ENCODE measurements at places on chromosomes 11 and 22. TPM values are rescaled to one million over a fixed set of nuclear protein-coding genes. Genes with fewer than 3 reads are reported as not detected.

Gene TYR
- total RNA-seq, result not detected

Gene NDUFV1
- 317 TPM for total RNA-seq

Gene TRIM49
- not detected for total RNA-seq

Gene TBC1D10A
- 21.1 TPM for total RNA-seq

Gene CYB5R2
- 4.2 TPM for total RNA-seq

DNA sequence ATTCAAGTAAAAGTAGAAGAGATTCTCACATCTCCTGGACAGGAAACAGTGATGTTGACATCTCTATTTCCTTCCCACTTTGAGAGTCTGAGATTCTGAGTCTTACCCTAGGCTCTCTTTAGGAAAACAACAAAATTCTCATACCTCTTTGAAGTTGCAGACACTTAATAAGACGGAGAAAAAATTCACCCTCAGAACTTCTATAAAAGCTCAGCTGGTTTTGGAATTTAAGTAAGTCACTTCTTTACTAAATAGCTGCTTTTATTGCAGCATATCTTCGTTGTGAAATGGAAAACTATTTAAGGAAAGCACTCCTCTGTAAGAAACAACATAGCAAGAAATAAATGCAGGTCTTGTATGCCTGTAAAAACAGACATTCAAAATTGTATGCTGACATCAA, 79.1 kb downstream of the MSANTD4 start:
- no peak for DNase-seq

DNA sequence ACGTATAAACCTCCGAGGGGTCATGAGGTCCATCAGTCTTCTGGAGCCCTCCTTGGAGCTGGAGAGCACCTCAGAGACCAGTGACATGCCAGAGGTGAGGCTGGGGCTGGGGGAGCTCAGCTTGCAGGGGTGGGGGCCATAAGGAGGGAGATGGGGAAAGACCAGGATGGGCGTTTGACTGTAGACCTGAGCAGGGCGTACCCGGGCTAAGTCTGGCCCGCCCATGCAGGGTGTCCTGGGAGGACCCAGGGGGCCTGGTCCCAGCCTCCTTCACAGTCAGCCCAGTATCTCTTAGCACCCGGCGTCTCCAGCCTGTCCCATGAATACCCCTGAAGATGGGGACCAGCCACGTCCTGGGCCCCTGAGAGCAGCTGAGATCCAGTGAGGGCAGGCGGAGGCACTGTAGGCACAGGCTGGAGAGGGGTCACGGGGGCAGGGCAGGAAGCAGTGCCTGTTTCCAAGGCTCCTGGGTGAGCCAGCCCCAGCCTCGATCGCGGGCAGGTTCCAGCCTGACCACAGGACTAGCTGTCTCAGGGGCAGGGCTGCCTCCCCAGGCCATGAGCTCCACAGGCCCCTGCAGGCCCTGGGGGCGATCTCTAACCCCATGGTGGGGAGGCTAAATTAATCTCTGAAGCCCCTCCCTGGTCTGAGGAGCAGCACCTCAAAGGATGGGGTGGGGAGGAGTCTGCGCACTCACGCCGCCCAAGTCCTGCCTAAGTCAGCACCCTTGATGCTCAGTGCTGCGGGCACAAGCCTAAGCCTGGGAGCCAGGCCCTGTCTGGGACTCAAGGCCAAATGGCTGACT, 7.1 kb downstream of the SSH3 start:
- no peak for DNase-seq

All from activated CD8-positive, alpha-beta T cell treated with anti-CD3 and anti-CD28 coated beads for 36 hours (primary cell).